NB4 (cell line): ENCODE measurements at places on chromosomes 12 and 14.
A peak's percentile ranks its signal among the peaks of the same experiment; 100 is the strongest.

GRCh38 chr12:2857021-2857431, at the start of gene TEX52:
Gene TEX52 (minus strand): TSS chr12:2857039. CDS start chr12:2857026, 13 bp downstream.
- DNase-seq = no peak

DNA sequence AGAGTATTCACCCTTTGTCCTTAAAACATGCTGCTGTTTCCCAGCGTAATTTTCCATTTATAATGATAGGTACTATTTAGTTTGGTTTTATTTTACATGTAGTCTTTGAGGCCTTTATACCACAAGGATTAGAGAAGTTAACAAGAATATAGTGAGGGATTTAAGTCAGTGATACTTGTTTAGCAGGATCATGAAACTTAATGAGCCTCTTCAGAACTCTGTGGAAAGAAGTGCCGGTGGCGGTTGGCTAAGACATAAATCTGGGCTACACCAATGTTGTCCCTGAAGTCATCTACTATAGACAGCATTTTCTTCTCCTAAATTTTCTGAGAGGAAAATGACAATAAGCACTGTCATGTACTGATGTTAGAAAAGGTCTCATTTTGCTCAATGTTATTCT, 1226.0 kb upstream of the SEL1L start:
- DNase-seq = no peak

DNA sequence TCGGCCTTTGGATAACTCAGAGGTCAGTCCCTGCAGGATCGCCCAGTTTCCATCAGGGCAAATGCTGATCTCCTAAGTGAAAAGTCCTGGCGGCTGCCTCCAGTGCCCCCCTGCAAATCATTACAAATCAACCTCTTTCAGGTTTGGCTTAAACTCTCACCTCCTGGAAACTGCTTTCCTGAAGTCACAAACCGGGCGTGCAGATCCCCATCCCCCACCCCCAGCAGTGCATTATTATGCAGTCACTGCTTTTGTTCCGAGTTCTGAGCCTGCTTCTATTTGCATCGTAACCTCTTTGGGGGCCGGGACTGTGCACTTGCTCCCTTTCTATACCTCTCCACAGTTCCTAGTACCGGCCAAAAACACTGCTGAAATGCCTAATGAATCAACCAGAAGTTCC, at the start of gene USP44:
USP44 (minus strand) TSS at position 172 of the 400 bp plus-strand sequence. CDS start 17,220 bp downstream, outside the sequence.
- DNase-seq = no peak

- DNase-seq = no peak
These were observed 103.0 kb downstream of the FSCB start for GRCh38 chr14:44404036-44404435.

DNA sequence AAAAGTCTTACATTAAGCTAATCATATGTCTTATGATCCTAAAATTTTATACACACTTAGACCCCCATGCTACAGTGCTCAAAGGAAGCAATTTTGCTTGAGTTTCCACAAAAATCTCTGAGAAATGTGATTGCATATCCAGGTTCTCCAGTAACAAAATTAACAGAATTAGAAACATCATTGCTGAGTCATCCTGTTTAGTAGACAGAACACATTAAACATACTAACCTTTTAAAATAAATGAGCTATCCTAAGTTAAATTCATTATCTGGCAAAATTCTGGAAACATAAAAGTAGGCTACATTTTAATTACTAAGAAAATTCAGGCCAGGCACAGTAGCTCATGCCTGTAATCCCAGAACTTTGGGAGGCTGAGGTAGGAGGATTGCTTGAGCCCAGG, 94.7 kb downstream of the DENND5B start:
- DNase-seq = no peak

DNA sequence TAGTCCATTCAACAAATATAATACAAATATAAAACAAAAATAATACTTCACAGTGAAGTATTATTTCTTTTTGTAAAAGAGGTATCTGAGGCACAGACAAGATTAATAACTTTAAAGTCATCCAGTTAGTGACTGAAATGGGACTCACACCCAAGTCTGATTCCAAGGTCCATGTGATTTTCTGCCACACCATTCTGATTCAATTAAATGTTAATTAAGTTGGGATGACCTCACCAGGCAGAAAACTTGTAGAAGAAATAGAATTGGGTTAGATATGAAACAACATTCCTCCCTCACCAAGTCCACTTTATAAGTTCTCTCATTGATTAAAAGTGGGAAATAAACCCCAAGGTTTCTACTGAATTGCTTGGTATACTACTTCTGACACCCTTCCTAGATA, 34.4 kb downstream of the DIO2 start:
- no peak for DNase-seq

GRCh38 chr12:17875230-17875629, 214.8 kb downstream of the RERGL start:
- DNase-seq = no peak

DNA sequence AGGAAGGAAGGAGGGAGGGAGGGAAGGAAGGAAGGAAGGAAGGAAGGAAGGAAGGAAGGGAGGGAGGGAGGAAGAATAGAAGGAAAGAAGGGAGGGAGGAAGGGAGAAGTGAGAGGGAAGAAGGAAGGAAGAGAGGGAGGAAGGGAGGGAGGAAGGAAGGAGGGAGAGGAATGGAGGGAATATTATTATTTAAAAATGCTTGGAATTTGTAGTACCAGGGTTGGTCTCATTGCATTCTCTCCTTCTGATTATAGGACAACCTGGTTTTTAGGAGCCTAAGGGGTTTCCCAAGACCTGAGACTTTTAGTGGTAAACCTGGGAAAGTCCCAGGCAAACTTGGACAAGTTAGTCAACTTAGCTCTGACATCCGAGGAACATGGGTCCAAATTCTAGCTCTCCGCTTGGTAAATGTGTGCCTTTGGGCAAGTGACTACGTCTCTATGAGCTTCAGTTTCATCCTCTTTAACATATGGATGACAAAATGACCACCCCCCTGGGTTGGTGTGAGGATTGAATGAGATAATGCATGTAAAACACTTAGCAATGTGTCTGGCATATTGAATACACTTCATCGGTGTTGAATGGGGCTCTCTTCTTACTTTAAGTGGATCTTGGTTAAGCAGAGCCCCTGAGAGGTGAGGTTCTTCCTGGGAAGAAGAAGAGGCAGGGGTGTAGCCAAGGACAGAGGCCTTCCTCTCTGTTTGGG, 690.7 kb upstream of the TBX3 start:
- DNase-seq = no peak

DNA sequence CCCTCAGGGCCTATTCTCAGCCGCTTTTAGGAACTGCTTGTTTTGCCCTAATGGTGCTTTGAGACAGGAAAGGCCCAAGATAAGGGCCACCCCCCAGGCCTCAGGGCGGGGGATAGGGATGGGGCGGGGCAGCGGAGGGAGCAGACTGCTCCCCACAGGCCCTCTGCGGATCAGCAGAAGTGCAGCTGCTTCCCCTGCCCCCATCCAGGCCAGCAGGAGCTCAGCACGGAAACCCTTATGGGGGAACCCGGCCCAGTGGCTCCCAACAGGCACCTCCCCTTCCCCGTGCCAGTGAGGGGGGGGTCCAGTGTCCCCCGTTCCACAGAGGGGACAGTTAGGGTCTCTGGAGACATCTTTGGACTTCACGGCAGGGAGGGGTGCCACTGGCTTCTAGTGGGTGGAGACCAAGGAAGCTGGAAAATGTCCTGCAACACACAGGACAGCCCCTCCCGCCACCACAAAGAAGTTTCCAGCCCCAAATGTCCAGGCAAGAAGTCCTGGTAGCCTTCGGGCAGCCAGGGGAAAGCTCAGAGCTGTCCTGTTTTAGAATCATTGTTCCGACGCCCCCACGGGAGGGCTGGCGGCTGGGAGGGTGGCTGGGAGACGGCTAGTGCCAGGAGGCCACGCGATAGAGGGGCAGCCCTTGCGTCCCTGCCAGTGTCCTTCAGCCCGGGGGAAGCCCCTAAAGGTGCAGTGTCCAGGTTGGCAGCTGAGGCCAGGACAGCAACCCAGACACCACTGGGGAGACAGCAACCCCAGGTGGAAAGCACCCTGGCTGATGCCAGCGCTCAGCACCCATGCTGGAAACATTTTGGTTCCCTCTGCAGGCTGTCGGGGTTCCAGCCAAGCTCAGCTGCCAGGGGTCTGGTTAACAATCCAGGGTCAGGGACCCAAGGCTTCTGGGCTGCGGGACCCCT, 10.4 kb upstream of the GPR132 start:
- DNase-seq = peak; percentile 92

GRCh38 chr14:69848903-69849391, 30.3 kb upstream of the SMOC1 start:
- DNase-seq = no peak

DNA sequence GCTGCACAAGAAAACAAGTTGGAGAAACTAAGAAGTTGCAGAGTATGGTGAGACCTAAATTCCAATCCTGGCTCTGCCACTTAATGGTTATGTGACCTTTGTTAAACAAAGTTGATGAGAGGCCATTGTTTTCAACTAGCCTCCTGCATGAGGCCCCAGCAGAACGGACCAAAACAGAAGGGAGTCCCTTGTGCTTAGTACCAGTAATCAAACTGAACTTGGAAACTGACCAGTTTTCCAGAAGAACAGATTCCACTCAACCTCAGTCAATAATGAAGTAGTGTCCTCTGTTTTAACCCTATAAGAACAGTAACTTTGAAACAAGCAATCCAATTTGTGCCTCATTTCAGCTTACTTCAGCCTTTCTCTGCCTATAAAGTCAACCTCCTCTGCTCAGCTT, 69.9 kb downstream of the C12orf56 start:
- no peak for DNase-seq

GRCh38 chr14:96602186-96602585, 100.0 kb downstream of the PAPOLA start:
- DNase-seq = no peak

DNA sequence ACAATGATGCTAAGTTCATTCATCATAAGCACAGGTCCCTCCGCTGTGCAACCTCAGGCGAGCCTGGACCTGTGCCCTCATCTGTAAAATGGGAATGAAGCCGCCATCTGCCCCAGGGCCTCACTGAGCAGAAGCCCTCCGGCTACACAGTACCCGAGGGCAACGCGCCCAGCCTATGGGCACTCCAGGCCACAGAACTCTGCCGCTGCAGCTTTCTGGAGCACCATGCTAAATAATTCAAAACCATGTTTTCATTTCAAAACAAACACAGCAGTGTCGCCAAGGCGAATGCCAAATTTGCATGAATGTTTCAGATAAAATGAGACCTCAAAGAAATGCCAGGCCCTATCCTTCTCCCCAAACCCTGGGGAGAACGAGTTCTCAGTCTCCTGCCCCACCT, 4.0 kb downstream of the NCOR2 start:
- no peak for DNase-seq

GRCh38 chr14:34147461-34147860, 196.6 kb upstream of the EGLN3 start:
- DNase-seq = no peak

DNA sequence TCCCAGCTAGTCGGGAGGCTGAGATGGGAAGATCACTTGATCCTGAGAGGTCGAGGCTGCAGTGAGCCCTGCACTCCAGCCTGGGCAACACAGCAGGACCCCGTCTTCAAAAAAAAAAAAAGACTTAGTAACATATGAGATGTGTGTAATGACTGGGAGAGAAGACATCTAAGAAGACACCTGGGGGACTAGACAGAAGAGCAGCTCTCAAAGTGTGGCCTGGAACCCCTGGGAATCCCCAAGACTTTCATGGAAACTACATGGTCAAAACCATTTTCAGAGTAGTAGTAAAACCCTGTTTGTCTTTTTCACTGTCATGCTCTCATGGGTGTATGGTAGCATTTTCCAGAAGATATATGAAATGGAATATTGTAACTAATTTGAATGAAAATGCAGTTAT, 45.3 kb downstream of the R3HDM2 start:
- DNase-seq = no peak

DNA sequence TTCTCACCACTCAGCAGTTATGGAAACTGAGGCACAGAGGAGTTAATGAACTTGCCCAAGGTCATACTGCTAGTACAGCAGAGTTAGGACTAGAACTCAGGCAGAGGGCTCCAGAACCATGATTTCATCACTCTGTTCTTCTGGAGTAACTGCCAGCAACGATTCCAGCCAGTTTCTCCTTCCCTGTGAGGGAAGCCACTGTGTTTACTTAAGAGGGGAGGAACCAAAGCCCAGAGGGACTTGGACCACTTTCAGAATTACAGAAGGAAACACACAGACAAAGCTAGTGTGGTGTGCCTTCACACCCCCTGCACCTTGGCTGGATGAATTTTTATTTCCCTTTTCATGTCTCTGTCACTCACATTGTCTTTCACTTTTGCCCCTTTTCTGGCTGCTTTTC, 398.2 kb downstream of the DPF3 start:
- DNase-seq = no peak

- peak; percentile 65 for DNase-seq
These were observed 12.0 kb downstream of the KIF26A start for GRCh38 chr14:104150136-104151025.

DNA sequence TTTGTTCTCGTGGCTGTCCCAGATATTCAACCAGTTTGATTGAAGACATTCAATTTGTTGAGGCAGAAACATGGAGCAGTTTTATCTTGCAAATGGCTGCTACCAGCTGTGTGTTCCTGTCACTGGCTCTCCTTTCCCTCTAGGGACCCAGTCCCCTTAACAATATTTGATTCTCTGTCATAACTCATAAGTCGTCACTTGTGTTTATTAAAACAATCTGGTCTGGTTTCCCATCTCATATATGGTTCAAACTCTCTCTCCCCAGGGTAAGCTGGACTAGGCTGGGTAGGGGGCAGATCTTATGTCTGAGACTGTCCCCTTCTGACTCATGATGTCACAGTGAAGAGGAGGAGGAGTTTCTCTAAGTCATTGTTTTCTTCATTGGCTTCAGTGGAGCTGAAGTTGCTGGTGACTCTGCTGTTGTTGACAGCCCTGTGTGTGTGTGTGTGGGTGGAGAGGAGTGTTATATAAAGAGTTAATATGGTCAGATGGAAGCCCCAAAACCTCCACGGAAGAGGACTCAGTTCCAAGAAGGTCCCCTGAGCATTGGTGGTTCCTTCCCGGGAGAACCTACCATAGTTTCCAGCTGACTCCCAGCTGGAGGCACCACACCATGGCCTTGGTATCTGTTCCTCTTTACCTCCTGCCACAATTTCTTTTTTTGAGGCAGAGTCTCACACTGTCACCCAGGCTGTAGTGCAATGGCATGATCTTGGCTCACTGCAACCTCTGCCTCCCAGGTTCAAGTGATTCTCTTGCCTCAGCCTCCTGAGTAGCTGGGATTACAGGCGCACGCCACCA, 16.1 kb upstream of the GNG2 start:
- DNase-seq = peak; percentile 35

DNA sequence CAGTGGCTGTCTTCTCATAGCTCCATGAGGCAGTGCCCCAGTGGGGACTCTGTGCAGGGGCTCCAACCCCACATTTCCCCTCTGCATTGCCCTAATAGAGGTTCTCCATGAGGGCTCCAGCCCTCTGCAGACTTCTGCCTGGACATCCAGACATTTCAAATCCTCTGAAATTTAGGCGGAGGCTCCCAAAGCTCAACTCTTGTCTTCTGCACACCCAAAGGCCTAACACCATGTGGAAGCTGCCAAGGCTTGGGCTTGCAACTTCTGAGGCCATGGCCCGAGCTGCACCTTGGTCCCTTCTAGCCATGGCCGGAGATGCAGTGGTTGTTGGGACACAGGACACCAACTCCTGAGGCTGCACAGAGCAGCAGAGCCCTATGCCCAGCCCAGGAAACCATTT, 20.5 kb upstream of the PPP2R5C start:
- no peak for DNase-seq
